Spinal cord (tissue), 10 donors: ENCODE measurements at places on chromosomes 1 and 21. TPM values are rescaled to one million over a fixed set of nuclear protein-coding genes. Genes with fewer than 3 reads are reported as not detected.

SAMSN1 gene
- total RNA-seq = 22.4 TPM

IFI44 gene
- total RNA-seq = 33.6 TPM

SDC3 gene
- total RNA-seq = 99.3 TPM

FCRL5 gene
- not detected for total RNA-seq

FCRL3 gene
- total RNA-seq = not detected

EPHB2 gene
- 23.5 TPM for total RNA-seq

LINGO4 gene
- total RNA-seq = 0.22 TPM

ANKRD34A gene
- total RNA-seq = 1.6 TPM

CTNNBIP1 gene
- total RNA-seq = 30.1 TPM

RNU1-3 gene
- 4,182 TPM for total RNA-seq

MYBPH gene
- not detected for total RNA-seq

ADAM30 gene
- not detected for total RNA-seq

KRTAP21-2 gene
- total RNA-seq = not detected

TBX15 gene
- total RNA-seq = 30.6 TPM

NAXE gene
- 113 TPM for total RNA-seq

LHX8 gene
- not detected for total RNA-seq

CD34 gene
- total RNA-seq = 13.4 TPM

ARHGAP30 gene
- total RNA-seq = 2.1 TPM

TLCD4 gene
- 3.9 TPM for total RNA-seq

ACTL8 gene
- total RNA-seq = not detected

LRRC3 gene
- total RNA-seq = 2.4 TPM

AMY1B gene
- total RNA-seq = not detected

C1QC gene
- total RNA-seq = 39.7 TPM

ANKRD65 gene
- 6.7 TPM for total RNA-seq

NBPF11 gene
- total RNA-seq = 7.6 TPM

LENEP gene
- not detected for total RNA-seq

KLHDC7A gene
- total RNA-seq = 0.40 TPM

CELA2A gene
- total RNA-seq = not detected

DPYD gene
- 17.3 TPM for total RNA-seq

TAS1R1 gene
- total RNA-seq = not detected

TMEM201 gene
- total RNA-seq = 9.1 TPM

RGSL1 gene
- 0.11 TPM for total RNA-seq

CD1E gene
- 0.17 TPM for total RNA-seq

FAM78B gene
- total RNA-seq = 4.5 TPM

ESPN gene
- total RNA-seq = 1.9 TPM

TATDN3 gene
- 23.4 TPM for total RNA-seq

TAL1 gene
- total RNA-seq = 5.6 TPM

CHD5 gene
- 9.9 TPM for total RNA-seq

USH2A gene
- total RNA-seq = 0.20 TPM

PDIK1L gene
- 24.8 TPM for total RNA-seq

DEGS1 gene
- 70.3 TPM for total RNA-seq

EPHA10 gene
- 4.8 TPM for total RNA-seq
